ENCODE measurements at places on chromosomes 4 and X.

DNA sequence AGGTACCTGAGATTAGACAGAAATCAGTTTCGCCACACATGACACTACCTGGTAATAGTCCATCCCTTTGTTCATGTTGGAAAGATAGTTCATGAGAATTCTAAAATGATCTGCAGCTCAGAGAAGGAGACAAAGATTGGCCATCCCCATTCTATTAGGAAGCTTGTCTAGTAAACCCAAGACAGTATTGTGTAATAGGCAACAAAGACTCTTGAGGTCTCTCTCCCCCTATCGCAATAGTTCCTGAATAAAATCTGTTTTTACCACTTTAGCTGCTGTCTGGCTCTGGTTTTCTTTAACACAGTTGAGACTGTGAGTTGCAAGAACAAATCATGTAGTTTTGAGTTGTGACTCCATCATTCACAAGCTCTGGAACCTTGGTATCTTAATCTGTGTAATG, 14.8 kb upstream of the BBS7 start:
- no peak for DNase-seq

DNA sequence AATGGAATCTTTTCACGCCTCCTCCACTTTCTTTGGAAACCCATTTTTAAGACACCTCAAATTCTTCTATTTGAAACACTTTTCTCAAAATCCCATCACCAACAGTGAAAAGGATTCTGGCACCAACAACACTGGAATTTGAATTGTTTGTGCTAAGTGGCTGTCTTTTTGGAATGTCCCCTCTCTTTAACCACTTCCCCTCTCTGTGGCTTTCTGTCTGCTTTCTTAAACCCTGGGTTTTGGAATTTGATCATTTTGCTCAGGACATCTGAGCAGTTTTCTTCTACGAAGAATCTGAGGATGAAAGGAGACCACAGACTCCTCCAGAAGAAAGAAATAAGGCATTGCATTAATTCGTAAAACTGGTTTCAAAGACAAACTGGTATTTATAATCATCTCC, 89.0 kb downstream of the MXRA5 start:
- no peak for DNase-seq

- no peak for DNase-seq
Observed at GRCh38 chr4:72997409-72997808, 72.1 kb downstream of the COX18 start.

DNA sequence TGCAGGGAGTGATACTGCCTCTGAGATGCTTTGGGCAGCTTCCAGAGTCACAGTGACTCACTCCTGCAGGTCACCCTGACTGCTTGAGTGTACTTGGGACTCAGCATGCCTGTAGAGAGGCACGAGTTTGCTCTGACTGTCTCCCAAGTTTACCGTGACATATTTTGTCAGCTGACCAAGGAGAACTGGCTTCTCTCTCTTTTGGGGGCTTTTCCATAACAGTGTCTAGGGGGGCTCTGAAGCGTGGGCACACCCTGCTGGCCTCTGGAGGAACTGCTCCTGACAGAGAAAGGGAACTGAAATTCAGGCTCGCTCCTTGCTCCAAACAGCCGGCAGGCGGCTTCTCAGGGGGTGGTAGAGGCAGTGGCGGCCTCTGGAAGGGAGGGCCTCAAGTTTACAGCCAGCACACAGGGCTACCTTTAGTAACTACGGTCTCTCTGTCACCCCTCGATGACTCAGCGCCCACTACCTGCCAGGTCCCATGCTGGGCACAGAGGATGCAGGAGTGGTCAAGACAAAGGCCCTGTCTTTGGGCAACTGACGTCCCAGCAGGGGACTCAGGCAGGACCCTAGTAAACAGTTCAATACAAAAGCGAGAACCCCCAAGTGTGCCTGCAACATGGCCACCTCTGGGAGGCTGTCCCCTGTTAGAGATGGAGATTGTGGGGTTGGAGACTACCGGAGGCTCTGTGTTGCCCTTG, 17.8 kb downstream of the ZNF185 start:
- peak; percentile 75 for DNase-seq

DNA sequence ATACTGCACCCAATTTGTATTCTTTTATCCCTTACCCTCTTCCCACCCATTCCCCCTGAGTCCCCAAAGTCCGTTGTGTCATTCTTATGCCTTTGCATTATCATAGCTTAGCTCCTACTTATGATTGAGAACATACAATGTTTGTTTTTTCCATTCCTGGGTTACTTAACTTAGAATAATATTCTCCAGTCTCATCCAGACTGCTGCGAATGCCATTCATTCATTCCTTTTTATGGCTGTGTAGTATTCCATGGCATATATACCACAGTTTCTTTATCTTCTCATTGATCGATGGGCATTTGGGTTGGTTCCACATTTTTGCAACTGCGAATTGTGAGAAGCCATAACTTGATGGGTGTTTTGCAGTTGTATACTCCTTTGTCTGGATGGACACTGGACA, 62.8 kb downstream of the FHIP1A start:
- no peak for DNase-seq
